Nephron progenitor cell (in vitro differentiated cells): ENCODE measurements at places on chromosomes 2 and 18.
A peak's percentile ranks its signal among the peaks of the same experiment; 100 is the strongest.

DNA sequence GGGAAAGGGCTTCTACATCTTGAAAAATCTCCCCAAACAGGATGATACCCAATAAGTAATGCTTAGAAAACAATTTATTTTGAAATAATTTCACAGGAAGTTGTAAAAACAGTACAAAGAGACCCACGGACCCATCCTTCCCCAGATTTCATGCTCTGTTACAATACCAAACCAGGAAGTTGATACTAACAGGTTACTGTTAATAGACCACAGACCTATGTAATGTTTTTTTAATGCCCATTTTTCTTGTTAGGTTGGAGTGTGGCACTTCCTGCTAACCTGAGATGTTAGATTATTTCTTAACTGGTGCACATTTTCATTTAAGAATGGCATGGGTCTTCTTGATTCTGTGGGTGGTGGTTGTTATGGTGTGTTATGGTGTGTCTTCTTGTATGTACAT, 21.4 kb upstream of the MGAT5 start:
- DNase-seq = no peak

- DNase-seq = no peak
Measured at GRCh38 chr2:29655391-29656086, 265.8 kb downstream of the ALK start.

DNA sequence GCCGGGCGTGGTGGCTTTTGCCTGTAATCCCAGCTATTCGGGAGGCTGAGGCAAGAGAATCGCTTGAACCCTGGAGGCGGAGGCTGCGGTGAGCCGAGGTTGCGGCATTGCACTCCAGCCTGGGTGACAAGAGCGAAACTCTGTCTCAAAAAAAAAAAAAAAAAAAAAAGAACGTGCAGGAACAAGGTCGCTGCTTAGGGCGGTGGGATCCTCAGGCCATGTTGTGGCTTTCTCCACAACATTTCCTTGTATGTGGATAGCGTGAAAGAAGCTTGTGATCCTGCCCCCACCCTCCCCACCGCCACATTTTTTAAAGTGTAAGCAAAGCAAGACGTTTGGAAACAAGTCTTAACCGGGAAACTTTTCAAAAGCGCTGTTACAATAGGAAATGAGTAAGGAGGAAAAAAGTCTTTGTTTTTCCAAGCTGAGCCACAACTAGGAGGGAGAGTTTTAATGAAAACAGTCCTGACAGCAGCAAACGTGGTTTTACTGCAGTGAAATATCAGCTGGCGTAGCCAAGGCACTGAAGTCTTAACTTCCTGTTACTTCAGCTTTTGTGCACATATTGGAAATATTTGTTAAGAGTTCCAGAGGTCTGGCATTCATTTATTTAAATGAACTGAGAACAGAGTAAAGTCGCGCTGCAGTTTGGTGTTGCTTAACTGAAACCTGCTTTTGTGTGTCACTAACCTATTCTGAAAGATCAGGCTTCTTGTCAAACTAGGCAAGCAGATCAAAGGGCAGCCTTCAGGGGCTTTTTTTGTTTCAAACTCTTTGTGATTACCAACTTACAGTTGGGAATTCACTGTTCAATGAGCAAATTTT, 3.8 kb downstream of the TGIF1 start:
- DNase-seq = peak; percentile 26

DNA sequence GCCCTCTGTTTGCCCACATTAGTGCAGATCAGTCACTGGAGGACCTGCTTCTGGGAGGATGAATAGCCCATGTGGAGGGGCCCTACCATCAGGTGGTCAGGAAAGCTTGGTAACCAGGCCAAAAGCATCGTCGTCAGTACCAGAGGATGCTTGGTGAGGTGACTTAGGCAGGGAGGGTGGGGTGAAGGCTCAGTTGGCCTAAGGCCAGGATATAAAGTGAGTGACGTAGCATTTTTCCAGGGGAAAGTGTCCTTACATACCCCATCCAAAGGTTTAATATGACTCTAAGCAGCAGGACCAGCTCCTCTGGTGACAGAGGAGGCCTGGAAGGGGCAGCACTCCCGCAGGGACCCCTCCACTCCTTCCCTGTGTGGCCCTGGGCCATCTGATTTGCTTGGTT, 27.7 kb upstream of the DNMT3A start:
- no peak for DNase-seq

DNA sequence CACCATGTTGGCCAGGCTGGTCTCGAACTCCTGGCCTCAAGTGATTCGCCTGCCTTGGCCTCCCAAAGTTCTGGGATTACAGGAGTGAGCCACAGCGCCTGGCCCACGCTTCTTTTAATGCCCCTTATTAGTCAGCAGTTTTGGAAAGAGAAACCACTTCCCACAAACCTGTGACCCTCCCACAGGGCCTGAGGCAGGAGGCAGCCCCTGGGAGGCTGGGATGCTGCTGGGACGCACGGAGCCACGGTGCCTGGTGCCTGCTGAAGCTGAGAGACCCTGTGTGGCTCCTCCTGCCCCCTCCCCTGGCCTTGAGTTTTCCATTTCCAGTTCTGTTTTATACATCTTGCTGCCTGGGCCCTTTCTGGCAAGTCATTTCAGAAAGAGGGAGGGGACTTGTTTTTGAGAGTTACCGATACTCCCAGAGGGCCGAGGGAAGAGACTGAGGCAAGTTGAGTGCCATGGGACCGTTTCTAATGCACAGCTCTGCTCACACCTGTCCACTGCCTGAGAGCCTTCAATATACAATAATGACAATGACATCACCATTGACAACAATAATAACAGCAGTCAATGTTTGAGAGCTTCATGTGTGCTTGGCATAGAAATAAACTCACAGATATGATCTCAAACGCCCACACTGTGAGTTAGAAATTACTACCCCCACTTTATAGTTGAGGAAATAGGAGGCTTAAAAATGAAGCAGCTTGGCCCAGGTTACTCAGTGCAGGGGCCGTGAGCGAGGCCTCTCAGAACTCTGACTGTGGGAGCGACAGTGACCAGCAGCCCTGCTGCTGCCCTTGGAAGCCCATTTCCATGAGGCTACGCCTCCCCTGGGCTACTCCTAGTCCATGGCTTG, 78.1 kb upstream of the YWHAQ start:
- DNase-seq = no peak

- peak; percentile 86 for DNase-seq
Measured at GRCh38 chr2:170813611-170814532, 2.8 kb upstream of the GAD1 start.
